ENCODE measurements at places on chromosomes 4 and X.
A peak's percentile ranks its signal among the peaks of the same experiment; 100 is the strongest.

GRCh38 chr4:24862073-24862751 lies 50.6 kb downstream of the CCDC149 start:
- no peak for DNase-seq

GRCh38 chr4:17544831-17545234 lies 29.9 kb downstream of the CLRN2 start:
- no peak for DNase-seq

DNA sequence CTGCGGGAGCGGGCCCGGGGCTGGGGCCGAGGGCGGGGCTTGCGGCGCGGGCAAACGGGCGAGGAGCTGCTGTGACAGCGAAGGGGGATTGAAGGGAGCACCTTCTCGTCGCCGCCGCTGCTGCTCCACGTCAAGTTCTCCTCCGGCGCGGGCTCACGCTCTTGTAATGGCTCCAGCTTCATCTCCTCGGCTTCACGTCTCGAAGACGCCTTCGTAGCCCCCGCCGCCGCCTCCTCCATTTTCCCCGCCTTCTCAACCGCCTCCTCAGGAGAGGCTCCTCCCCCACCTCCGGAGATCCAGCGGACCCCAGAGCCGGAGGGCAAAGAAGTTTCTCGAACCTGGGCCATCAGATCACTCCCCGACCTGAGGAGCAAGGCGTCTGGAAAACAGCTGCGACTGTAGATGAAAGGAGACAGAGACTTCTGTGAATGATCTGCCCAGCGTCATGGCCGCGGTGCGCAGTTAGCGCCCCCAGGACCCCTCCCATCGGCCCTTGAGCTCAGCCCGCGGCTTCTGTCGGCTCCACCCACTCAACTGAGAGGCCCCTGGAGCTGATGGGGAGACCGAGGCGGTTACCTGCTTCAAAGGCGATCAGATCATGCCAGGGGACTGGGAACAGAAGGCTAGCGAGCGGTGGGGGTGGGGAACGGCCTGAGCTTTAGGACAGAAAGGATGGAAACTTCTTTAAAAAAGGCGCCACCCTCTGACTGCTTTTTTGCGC lies 895 bp downstream of the USP51 start:
- peak; percentile 81 for DNase-seq

DNA sequence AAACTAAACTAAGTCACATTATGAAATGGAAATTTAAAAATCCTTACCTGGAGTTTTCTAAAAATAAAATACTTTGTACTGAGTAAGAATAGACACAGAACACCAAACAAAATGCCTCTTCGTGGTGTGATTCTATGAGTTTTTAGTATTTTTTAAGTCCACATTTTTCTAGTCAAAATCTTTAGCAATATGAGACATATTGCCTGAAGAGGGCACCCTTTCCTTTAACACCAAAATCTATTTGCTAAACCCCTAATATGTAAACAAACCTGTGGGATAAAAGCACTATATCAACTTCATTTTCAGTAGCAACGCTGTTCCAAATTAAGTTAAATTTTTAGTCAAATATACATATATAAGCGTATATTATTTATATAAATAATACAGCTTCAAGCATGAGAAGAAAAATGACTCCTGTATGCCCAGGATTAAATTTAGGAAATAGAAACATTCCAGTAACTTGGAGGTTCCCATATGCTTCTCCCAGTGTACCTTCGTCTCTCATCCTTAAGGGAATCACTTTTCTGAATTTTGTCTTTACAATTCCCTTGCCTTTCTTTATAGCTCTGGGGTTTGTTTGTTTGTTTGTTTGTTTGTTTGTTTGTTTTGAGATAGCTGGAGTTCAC lies 23.0 kb upstream of the PGM2 start:
- no peak for DNase-seq

DNA sequence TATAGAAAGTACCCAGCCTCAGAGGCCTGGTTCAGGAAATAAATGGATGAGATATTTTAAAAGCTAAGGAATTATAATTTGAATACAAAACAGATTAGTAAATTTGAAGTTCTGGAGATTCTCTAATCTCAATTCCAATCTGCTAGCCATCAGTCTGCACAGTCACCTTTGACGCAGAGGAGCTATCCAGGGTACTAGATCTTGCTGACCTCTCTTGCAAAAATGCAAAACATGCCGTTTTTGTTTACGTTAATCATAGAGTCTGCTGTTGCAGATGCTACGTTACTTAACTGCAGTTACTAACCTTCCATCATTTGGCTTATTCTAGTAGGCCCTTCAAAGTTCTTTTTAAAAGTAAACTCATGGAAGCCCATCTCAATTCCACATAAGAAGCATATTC lies 10.4 kb downstream of the CCSER1 start:
- DNase-seq: no peak

GRCh38 chr4:156476359-156476758 lies 495.2 kb downstream of the PDGFC start:
- no peak for DNase-seq

- DNase-seq: no peak
These were observed 142.3 kb downstream of the PDGFC start for GRCh38 chr4:156829201-156829873.

DNA sequence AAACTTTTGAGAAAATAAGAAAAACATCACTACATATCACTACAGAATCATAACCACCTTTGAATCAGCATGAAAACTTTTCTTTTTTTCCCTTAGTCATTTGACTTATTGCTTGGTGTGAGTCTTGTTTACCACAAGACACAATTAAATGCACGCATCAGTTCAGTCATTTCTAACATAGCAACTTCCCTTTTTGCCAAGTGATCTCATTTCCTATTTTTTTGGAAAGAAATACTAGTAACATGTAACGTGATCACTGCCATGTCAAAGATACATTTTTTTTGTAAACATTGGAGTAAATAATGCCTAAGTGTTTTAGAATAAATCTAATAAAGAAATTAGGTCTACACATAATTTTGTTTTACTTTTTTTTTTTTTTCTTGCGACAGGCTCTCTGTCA lies 5.1 kb upstream of the CXCL8 start:
- no peak for DNase-seq

- no peak for DNase-seq
These were observed 551 bp downstream of the NPNT start for GRCh38 chr4:105895583-105896460.

- DNase-seq: no peak
These were observed 154.9 kb upstream of the GYPA start for GRCh38 chr4:144295286-144295995.

Data from cardiac septum (tissue), 1 donor.